ENCODE measurements at places on chromosomes 6 and 20. TPM values are rescaled to one million over a fixed set of nuclear protein-coding genes. Genes with fewer than 3 reads are reported as not detected.

PRSS16 gene
- not detected for total RNA-seq

SLC32A1 gene
- not detected for total RNA-seq

HSPA1A gene
- total RNA-seq, result 81.8 TPM

ANGPT4 gene
- not detected for total RNA-seq

ALDH5A1 gene
- total RNA-seq, result 2.7 TPM

CD93 gene
- 101 TPM for total RNA-seq

UCKL1 gene
- 26.6 TPM for total RNA-seq

BLOC1S5 gene
- total RNA-seq, result 14.6 TPM

C20orf144 gene
- total RNA-seq, result under 0.01 TPM

SIGLEC1 gene
- total RNA-seq, result not detected

CDKN1A gene
- total RNA-seq, result 156 TPM

MTFR2 gene
- 0.76 TPM for total RNA-seq

SLC22A2 gene
- not detected for total RNA-seq

LGSN gene
- total RNA-seq, result not detected

GSTA1 gene
- not detected for total RNA-seq

PLAGL2 gene
- 3.5 TPM for total RNA-seq

DCDC2 gene
- not detected for total RNA-seq

IYD gene
- not detected for total RNA-seq

SEMG1 gene
- not detected for total RNA-seq
